ENCODE measurements at places on chromosomes 3 and 15.
A peak's percentile ranks its signal among the peaks of the same experiment; 100 is the strongest.

GRCh38 chr3:66858656-66859381, 139.3 kb upstream of the KBTBD8 start:
- DNase-seq = peak; percentile 40

DNA sequence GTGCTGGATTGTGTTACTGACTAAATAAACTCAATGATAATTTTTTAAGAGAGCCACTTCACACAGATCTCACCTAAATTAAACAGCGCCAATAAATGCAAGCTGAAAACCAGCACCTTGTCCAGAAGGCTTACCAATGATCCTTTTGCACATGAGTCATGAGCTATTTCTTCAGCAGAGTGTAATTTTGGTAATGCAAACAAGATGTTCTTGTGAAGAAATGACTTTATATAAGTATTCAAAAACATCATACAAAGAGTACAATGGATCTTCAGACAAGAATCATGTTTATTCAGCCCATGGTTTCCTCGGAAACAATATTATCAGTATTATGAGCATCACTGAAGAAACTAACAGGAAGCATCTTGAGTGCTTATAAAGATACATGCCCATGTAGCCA, 263.8 kb upstream of the UBE2E2 start:
- DNase-seq = no peak

DNA sequence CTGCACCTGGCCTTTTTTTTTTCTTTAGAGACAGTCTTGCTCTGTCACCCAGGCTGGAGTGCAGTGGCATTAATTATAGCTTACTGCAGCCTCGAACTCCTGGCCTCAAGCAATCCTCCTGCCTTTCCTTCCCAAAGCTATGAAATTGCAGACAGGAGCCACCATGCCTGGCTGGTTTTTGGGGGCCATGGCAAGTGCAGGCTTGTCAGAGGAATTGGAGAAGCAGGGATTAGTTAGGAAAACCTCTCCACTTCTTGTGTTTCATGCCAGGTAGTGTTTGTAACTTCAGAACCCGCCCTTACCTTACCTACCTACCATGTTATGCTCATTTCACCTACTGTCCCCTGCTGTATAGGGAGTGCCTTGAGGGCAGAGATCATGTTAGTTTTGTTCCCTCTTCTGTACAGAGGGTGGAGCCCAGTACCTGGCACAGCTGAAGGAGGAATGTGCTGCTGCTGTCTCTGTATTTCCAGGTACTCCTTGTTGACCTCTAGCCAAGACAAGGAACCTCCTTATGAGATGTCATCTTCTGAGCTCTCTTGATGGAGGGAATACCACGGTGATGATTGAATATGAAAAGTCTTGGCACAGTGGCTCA, 43.8 kb downstream of the TRAK1 start:
- no peak for DNase-seq

- no peak for DNase-seq
Observed at GRCh38 chr3:127056976-127057375, 74.1 kb downstream of the PLXNA1 start.

GRCh38 chr15:38486936-38487335, 33.0 kb downstream of the FAM98B start:
- DNase-seq = no peak

GRCh38 chr15:98523912-98524662, 124.3 kb upstream of the IGF1R start:
- DNase-seq = no peak

GRCh38 chr3:120559242-120560061, 36.7 kb upstream of the NDUFB4 start:
- no peak for DNase-seq

DNA sequence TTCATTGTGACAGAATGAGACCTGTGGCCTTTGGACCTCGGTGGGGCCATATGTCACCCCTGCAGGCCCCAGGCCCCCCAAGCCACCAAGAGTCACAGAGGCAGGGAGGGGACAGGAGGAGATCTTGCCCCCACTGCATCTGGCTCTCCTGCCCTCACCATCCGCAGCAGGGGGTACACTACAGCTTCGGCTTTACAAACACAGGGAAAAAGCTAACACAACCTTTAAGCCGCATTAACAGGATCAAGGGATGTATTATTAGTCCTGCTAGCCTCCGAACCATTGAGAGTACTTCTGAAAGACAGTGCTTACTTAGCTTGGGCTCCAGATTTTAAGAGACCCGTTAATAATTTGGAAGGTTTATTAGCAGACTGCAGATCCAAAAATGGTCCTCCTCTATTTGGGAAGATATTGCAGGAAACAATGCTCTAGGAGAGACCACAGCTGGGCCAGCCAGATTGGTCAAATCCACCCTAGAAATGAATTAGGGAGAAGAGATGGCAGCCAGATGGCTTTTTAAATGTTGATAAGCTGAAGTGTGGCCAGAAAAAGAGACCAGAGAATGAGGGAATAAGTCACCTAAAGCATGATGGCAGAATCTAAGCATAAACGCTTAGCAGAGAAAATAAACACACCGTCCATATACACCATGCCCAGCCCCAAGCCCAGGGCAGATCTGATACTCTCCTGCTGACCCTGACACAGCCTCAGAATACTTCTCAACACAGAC, 31.5 kb downstream of the SRGAP3 start:
- no peak for DNase-seq

- no peak for DNase-seq
Observed at GRCh38 chr3:59189526-59189925, 139.7 kb upstream of the CFAP20DC start.

DNA sequence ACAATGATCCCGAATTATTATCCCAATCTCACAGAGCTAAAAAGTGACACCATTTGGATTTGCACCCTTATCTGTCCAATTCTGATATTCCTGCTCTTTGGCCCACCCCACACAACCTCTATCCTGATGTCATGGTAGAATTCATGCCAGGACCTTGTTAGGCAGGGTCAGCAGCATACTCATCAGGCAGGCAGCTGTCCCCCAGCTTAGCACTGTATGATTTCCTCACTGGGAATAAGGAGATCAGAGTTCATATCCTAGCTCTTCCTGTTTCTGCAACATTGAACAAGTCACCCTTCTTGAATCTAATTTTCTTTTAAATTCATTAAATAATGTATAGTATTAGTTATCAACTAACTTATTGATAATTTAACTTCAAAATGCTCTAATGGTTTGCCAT, 12.0 kb upstream of the C3orf80 start:
- no peak for DNase-seq
